ENCODE measurements at places on chromosomes 16 and 17. TPM values are rescaled to one million over a fixed set of nuclear protein-coding genes. Genes with fewer than 3 reads are reported as not detected.

YBX2 gene
- total RNA-seq: 2.2 TPM

TMEM256 gene
- 78.3 TPM for total RNA-seq

CFAP119 gene
- 7.4 TPM for total RNA-seq

DHRS7C gene
- not detected for total RNA-seq

HIGD1B gene
- total RNA-seq: not detected

NACA2 gene
- total RNA-seq: not detected

OR4D1 gene
- not detected for total RNA-seq

SLX1B gene
- total RNA-seq: 43.0 TPM

MLKL gene
- total RNA-seq: not detected

OSGIN1 gene
- 2.3 TPM for total RNA-seq

MYH8 gene
- total RNA-seq: not detected

CCDC102A gene
- 31.3 TPM for total RNA-seq

NBR1 gene
- 61.6 TPM for total RNA-seq

MT1F gene
- total RNA-seq: 0.66 TPM

SMIM36 gene
- not detected for total RNA-seq

KIF19 gene
- not detected for total RNA-seq

KRT20 gene
- total RNA-seq: not detected

CPHXL gene
- total RNA-seq: not detected

HBA2 gene
- not detected for total RNA-seq

OR3A2 gene
- not detected for total RNA-seq

ABCA6 gene
- total RNA-seq: 0.79 TPM

PRSS36 gene
- total RNA-seq: 1.4 TPM

C17orf50 gene
- total RNA-seq: not detected

MRTFB gene
- 75.6 TPM for total RNA-seq

CSH2 gene
- total RNA-seq: 0.66 TPM

PDILT gene
- not detected for total RNA-seq

PPY gene
- not detected for total RNA-seq

HAGH gene
- 27.8 TPM for total RNA-seq

TRPV3 gene
- total RNA-seq: 3.6 TPM

SLC5A10 gene
- 0.25 TPM for total RNA-seq

KAT7 gene
- total RNA-seq: 69.9 TPM

NAGS gene
- total RNA-seq: 0.42 TPM

USP7 gene
- total RNA-seq: 139 TPM

RNF227 gene
- total RNA-seq: 3.0 TPM

MEFV gene
- not detected for total RNA-seq

SPIRE2 gene
- 6.8 TPM for total RNA-seq

APOBR gene
- 0.09 TPM for total RNA-seq

Data from mesothelial cell of epicardium (in vitro differentiated cells).